ENCODE measurements at places on chromosomes 7 and 10.

- DNase-seq: no peak
Observed at GRCh38 chr7:149717481-149717880, 55.9 kb downstream of the ZNF467 start.

GRCh38 chr10:6406220-6407033 lies 173.6 kb downstream of the PRKCQ start:
- DNase-seq: peak; percentile 40

- no peak for DNase-seq
Observed at GRCh38 chr10:11933577-11934223, 108.9 kb downstream of the UPF2 start.

DNA sequence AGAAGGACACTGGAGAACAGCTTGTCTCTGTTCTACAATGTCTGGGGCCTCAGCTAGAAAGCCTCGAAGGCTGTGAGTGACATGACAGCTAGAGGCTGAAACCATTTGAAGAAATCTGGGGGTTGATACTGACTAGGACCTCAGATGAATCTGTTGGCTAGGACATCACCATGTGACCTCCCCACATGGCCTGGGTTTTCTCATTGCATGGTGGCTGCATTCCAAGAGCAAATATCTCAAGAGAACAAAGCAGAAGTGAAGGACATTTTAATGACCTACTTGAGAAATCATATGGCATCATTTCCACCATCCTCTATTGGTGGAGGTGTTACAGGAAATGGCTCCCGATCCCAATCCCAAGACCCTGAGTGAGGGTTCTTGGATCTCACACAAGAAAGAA lies 450.6 kb upstream of the AUTS2 start:
- no peak for DNase-seq

GRCh38 chr10:72466018-72466417 lies 111.3 kb upstream of the DNAJB12 start:
- no peak for DNase-seq

DNA sequence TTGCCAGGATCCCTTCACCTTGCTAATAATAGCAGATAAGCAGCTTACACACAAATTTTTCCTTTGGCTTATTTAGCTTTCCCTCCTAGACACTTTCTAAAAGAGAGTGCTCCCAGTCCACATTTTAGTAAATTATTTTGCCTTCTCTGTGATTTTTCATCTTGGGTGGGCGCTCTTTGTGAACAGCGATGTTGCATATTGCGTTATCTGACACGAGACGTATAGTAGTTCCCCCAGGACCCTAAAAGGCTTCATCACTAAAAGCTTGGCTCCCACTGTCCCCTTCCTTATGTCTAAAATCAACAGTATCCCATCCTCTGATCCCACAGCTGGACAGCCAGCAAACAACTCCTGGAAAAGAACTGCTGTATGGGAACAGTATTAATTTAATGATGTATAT lies 232.9 kb downstream of the DYNC1I1 start:
- DNase-seq: no peak

- no peak for DNase-seq
Observed at GRCh38 chr7:133539016-133539415, 286.1 kb downstream of the EXOC4 start.

DNA sequence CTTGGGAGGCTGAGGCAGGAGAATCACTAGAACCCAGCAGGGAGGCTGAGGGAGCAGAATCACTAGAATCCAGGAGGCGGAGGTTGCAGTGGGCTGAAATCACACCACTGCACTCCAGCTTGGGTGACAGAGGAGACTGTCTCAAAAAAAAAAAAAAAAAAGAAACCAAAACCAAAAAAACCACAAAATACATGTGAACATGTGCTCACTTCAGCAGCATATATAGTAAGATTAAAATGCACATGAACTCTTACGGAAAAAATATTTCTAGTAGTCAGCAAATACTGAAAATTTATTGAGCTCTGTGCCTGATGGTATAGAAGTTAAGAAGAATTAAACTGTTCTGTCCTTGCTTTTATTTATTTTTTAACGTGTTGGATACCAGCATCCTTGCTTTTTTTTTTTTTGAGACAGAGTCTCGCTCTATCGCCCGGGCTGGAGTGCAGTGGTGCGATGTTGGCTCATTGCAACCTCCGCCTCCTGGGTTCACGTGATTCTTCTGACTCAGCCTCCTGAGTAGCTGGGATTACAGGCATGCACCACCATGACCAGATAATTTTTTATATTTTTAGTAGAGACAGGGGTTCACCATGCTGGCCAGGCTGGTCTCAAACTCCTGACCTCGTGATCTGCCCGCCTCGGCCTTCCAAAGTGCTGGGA lies 9.6 kb upstream of the ZNF487 start:
- DNase-seq: no peak

- DNase-seq: no peak
Observed at GRCh38 chr7:66779669-66780409, 39.3 kb downstream of the RABGEF1 start.

DNA sequence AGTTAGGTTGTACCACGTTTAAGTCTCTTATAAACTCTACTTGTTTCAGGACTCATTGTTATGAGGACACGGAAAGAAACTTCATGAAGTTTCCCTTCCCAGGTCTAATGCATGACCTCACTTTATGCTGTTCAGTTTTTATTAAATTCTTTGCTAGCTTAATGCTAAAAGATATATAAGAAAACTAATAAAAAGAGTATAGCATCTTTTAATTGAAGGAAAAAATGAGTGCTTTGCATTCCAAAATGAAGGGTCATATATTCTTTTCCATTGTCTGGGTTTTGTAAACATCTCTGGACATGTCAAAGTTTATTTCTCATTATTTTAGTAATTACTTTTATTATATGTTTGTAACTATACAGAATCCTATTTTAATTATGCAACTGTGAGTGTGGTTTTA lies 255.8 kb downstream of the CREB5 start:
- DNase-seq: no peak

- DNase-seq: no peak
Observed at GRCh38 chr10:124225467-124226270, 132.3 kb upstream of the CHST15 start.

All from LoVo (cell line).